ENCODE measurements at places on chromosomes 12 and 14.

GRCh38 chr12:38102197-38102596 lies 214.4 kb upstream of the ALG10B start:
- no peak for DNase-seq

DNA sequence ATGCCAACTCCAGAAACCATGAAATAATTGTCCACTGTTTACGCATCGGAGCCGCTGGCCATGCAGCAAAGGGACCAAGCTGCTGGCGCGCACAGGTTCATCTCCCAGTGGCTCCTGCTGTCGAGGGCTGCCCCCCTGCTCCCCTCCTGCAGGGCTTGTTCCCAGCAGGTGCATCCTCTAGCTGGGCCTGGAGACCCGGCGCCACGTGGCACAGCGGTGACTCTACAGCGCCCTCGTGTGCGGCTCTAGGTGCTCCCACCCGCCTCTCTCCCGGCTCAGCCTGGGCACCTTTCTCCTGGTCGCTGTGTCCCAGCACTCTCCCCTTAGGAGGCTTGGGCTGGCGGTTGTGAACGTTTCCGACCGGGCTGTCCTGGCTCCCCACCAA lies 37.5 kb upstream of the INF2 start:
- DNase-seq: no peak

- DNase-seq: no peak
Measured at GRCh38 chr14:28758885-28759652, 7.5 kb upstream of the FOXG1 start.

GRCh38 chr14:30440961-30441360 lies 118.0 kb upstream of the G2E3 start:
- DNase-seq: no peak

- no peak for DNase-seq
Measured at GRCh38 chr14:26917086-26917485, 319.3 kb upstream of the NOVA1 start.

DNA sequence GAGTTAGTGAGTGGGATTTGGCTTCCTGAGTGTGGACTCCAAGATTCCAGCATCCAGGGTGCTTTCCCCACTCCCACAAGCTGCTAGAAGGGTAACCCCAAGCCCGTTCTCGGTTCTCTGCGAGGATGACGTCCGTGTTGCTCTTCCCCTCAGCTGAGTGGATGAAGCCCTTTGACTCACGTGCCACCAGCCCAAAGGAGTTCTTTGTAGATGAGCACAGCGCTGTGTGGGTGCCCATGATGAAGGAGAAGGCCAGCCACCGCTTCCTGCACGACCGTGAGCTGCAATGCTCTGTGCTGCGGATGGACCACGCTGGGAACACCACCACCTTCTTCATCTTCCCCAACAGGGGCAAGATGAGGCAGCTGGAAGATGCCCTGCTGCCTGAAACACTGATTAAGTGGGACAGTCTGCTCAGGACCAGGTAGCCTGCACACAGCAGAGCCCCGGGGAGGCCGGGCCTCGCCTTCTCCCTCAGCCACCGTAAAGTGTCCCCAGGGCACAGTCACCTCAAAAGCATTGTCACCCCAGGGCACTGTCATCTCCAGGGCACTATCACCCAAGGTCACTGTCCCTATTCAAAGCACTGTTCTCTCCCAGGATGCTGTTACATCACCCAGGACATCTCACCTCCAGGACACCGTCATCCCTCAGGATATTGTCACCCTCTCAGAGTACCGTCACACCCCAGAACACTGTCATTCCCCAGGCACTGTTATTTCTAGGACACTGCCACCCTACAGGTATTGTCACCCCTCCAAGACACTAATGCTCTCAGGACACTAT lies 31.3 kb downstream of the SERPINA3 start:
- no peak for DNase-seq

DNA sequence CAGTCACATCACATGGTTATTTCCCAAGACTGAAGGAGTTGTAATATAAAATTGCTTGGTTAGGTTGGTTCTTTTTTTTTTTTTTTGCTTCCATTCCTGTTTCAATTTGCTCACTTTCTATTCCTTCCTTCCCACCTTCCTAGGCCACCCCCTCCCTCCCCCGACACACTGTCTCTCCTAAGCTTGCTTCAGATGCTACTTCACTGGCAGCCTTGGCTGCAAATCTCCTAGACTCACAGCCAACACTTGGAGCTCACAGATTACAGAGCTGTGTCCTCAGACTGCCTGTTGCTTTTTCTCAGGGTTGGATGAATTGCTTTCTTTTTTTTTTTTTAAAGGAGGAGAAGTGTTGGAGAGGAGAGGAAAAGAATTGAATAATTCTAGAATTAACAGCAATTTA lies 77.3 kb upstream of the GRIN2B start:
- no peak for DNase-seq

DNA sequence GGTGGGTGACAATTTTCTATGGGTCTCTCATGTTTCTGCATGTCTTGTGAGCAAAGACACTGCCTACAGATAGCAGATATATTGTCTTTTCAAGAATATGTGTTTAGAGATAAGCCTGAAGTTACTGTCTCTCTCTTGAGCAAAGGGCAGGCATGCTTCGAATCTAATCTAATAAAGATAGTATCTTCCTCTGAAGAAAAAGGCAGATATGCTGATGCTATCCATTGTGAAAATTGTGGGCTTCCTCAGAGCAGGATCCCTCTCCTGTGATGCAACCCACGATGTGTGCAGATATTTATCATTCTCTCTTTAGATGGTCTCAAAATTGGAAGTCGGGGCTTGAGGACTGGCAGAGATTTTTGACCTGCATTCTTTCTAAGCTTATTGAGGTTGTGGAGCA lies 187.0 kb downstream of the DACT1 start:
- DNase-seq: no peak

DNA sequence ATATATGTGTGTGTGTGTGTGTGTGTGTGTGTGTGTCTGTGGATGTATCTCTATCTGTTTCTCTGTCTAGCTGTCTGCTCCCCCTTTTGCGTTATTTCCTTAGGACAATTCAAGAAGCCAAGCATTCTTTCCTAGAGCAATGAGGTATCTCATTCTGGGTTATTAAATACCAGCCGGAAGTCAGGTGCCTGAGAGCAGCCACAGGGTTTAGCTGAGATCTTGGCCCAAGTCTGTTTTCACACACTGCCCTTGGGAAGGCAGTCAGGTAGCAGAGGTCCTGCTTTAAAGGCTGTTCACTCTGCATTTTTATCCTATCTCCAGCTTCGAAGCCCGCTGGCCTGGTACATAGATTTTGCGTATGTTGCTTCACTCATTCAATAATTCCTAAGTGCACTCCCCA lies 76.8 kb downstream of the TSPAN9 start:
- no peak for DNase-seq

- no peak for DNase-seq
Measured at GRCh38 chr14:49538852-49539251, 47.3 kb downstream of the RPS29 start.

DNA sequence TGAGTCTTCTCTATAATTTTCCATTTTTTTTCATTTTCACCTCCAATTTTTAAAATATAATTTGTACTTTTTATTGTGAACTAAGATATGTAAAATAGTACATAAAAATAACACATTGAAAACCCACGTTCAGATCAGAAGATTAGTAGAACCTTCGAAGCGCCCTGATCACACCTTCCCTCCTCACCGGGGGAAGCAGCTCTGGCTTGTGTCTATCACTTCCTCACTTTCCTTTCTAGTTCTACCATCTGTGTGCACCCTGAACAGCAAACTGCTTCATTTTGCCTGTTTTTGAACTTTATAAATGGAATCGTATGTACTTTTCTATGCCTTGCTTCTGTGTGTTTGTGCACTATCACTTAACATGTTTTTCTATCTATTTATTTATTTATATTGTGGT lies 11.8 kb upstream of the CD27 start:
- no peak for DNase-seq

- DNase-seq: no peak
Measured at GRCh38 chr14:93744176-93744575, 44.1 kb downstream of the PRIMA1 start.

DNA sequence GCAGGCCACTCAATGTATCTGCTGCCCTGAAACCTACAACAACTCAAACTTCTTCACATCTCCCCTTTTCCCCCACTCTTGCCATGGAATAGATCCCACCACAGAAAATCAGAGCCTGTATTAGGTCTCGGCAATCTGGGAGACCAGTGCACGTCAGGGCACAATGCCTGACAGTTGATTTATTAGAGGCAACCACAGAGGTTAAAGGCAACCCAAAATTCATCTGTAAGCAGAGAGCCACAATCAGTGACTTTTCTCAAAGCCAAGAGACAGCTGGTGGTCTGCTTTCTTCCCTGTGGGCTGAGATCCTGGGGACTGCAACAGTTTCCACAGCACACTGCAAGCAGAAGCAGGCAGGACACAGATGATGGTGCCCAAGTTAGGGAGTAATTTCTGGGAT lies 169.0 kb upstream of the NTF3 start:
- no peak for DNase-seq

- DNase-seq: no peak
Measured at GRCh38 chr12:104360983-104361707, 57.6 kb downstream of the EID3 start.

Measured in COR-L47 (cell line).